Stimulated activated CD4-positive, alpha-beta T cell treated with anti-CD3 and anti-CD28 coated beads, Interleukin-2, amount 100 ng/mL, for 4 hours (primary cell): ENCODE measurements at places on chromosomes 6 and 20.

DNA sequence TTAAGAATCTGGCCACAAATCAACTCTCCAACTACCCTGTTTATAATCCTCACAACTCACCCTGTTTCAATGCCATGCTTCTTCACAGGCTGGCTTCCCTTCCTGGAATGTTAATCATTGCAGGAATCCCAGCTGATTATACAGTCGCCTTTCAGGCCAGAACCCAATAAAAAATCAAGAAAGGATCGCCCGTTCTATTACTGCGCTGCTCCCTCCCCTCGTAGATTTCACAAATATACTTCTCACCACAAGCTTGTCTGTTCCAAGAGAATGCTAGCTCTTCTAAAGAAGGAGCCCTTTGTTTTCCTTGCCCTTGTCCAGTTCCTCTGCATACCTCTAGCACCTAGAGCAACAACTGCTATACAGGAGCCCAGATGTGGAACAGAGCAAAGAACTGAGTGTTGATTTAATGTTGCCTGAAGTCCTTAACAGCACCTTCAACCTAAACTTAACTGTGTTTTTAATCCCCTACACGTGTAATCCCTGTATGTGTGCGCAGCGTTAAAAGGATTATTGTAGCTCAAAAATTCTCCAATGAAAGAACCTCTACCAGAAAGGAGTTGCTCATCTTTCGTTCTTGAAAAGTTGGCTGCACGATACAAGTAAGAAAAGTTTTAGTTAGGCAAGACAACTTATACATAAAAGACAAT lies 988 bp downstream of the ECHDC1 start:
- no peak for DNase-seq

DNA sequence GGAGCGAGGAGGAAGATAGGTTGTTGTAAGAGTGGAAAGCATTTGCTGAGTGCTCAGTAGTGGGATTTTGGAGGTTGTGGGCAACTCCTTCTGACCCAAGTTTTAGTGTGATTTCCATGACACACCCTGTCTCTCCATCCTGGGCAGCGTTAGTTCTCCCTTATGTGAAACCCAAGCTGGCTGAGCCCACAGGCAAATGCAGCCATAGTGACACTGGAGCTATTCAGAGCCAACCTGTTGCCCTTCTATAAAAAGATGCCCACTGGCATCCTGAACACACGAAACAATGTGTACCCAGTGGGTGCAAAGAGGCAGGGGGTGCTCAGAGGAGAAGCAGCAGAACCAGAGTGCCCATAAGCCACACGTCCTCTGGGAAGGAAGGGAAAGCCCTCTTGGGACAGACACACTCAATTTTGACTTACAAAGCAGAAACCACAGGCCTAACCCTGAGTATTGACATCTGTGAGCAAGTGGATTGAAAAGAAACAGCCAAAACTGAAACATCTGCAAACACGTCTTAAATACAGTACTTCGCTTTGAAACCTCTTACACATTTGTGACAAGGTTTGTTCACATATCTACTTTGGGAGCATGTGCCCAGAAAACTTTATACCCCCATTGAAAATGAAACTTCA lies 54.6 kb downstream of the BPIFB1 start:
- DNase-seq: no peak

DNA sequence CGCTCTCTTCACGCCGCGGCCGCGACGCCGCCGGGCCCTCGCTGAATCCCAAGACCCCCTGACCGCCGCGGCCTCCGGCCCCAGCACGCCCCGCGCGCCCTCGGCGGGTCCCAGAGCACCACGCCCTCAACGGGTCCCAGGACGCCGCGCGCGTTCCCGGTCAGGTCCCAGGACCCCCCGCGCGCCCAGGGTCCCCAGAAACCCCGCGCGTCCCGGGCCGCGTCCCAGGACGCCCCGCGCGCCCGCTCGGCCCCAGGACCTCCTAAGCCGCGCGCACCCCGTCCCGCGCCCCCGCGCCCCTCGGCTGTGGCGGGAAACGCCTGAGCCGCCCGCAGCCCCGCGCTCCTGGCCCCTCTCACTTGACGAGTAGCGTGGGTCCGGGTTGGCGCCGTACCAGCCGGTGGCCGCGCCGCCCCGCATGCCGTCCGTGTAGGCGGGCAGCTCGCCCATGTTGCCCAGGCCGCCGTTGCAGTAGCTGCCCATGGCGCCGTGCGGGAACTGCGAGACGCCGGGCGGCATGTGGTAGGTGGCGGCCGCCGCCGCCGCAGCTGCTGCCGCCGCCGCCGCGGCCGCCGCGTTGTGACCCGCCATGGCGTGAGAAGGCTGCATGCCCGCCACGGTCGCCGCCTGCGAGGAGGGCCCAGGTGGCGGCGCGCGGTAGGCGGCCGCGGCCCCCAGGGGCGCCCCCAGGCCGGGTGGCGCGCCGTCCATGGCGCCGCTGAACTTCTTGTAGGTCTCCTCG lies 556 bp downstream of the NKX2-4 start:
- DNase-seq: no peak

- DNase-seq: no peak
Observed at GRCh38 chr20:60132827-60133670, 174.8 kb downstream of the CDH26 start.
